Psoas muscle (tissue), 8 donors: ENCODE measurements at places on chromosomes 3 and 15. TPM values are rescaled to one million over a fixed set of nuclear protein-coding genes. Genes with fewer than 3 reads are reported as not detected.

DNA sequence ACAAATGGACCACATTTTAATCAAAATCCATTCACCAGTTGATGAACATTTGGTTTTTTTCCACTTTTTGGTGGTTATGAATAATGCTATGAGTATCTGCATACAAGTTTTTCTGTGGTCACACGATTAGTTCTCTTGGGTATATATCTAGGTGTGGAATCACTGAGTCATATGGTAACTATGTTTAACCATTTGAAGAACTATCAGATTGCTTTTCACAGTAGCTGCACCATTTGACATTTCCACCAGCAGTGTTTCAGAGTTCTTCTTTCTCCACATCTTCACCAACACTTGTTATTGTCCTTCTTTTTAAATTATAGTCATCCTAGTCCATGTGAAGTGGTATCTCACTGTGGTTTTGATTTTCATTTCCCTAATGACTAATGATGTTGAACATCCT lies 33.3 kb upstream of the ATG7 start:
- H3K4me3 ChIP-seq = no peak overlapping the region
- no peaks in the 10 kb centered on the region for H3K4me1 ChIP-seq
- no peaks in the 10 kb centered on the region for H3K36me3 ChIP-seq
- no peak overlapping the region for H3K27ac ChIP-seq

DNA sequence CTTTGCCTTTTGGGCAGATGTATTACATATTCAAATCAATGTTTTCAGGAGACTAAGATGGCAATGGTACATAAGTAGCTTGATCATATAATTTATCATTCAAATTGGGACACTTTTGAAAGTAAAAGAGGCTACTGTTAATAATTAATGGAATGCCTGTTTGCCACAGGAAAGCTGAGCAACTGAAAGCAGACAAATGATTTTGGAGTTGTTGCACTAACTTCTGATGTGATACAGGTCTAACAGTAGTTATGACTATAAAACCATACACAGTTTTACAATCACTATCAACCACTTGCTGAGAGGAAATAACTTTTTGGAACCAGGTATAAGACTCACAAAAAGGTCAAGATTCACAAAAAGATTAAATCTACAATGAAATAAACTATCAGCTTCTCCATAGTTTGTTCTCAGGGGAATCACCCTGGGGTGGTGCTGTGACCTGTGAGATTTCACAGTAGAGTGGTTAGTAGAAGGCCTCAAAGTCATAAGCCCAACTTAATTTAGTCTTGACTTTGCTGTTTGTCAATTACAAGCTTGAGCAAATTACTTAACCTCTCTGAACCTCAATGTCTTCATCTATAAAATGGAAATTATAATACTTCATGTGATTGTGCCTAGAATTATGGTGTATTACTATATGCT lies 42.7 kb downstream of the HHLA2 start:
- no peaks in the 10 kb centered on the region for H3K27me3 ChIP-seq
- no peaks in the 10 kb centered on the region for H3K4me1 ChIP-seq
- no peaks in the 10 kb centered on the region for H3K36me3 ChIP-seq
- H3K27ac ChIP-seq = no peak overlapping the region
- H3K4me3 ChIP-seq = no peak overlapping the region
- DNase-seq = no peak

GRCh38 chr3:194204042-194204987 lies 68.4 kb downstream of the HES1 start:
- no peaks in the 10 kb centered on the region for H3K27me3 ChIP-seq
- DNase-seq = no peak
- H3K4me3 ChIP-seq = peak overlapping the region; percentile 52
- H3K4me1 ChIP-seq = peaks cover 7% of the 10 kb centered on the region

DNA sequence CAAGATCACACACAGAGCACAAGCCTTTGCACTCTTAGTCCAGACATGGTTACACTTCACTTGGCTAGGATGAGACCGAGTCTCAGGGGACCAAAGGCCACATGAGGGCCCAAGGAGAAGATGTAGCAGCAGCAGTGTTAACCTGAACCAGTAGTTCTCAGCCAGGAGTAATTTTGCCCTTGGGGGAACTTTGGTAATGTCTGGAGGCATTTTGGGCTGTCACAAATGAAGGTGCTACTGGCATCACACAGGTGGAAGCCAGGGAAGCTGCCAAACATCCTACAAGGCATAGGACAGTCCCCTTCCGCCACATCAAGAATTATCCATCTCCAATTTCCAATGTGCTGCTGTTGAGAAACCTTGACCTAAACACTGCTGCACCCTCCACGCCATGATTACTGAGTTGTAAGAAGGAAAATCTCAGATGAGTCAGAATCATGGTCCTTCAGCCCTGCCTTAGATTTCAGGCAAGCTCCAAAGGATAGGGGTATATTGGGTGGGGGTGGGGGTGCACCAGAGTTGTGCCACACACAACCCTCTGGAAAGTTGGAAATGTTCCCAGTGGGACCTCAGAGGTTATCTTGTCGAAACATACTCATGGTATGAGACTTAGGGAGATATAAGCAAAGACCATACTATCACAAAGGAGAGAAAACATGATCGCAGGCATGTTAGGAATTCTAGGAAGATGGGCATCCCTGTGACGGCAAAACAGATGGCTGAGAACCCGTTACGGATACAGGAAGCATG lies 36.2 kb downstream of the SEMA5B start:
- peaks cover 52% of the 10 kb centered on the region for H3K27me3 ChIP-seq
- H3K4me3 ChIP-seq = no peak overlapping the region
- no peak overlapping the region for H3K27ac ChIP-seq
- DNase-seq = no peak
- no peaks in the 10 kb centered on the region for H3K36me3 ChIP-seq
- H3K4me1 ChIP-seq = no peaks in the 10 kb centered on the region

GRCh38 chr15:40055576-40056293 lies 16.8 kb upstream of the SRP14 start:
- peaks cover 41% of the 10 kb centered on the region for H3K4me1 ChIP-seq
- H3K27ac ChIP-seq = peak overlapping the region; percentile 73
- H3K36me3 ChIP-seq = no peaks in the 10 kb centered on the region

DNA sequence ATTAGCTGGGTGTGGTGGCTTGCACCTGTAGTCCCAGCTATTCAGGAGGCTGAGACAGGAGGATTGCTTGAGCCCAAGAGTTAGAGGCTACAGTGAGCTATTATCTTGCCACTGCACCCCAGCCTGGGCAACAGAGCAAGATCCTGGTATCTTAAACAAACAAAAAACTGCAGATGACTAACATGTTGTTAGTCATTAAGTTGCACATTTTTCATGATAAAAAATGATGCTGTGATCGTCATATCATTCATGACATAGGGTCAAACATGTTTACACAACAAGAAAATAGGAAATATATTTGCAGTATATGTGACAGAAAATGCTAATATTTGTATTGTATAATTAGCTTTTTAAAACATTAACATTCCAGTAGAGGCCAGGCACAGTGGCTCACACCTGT lies 20.2 kb upstream of the DAPK2 start:
- DNase-seq = no peak
- H3K27ac ChIP-seq = no peak overlapping the region
- no peak overlapping the region for H3K4me3 ChIP-seq
- peaks cover 20% of the 10 kb centered on the region for H3K4me1 ChIP-seq

GRCh38 chr15:46394463-46394862 lies 759.6 kb downstream of the SQOR start:
- H3K4me1 ChIP-seq = no peaks in the 10 kb centered on the region
- H3K27me3 ChIP-seq = no peaks in the 10 kb centered on the region
- no peak overlapping the region for H3K27ac ChIP-seq
- H3K4me3 ChIP-seq = no peak overlapping the region

DNA sequence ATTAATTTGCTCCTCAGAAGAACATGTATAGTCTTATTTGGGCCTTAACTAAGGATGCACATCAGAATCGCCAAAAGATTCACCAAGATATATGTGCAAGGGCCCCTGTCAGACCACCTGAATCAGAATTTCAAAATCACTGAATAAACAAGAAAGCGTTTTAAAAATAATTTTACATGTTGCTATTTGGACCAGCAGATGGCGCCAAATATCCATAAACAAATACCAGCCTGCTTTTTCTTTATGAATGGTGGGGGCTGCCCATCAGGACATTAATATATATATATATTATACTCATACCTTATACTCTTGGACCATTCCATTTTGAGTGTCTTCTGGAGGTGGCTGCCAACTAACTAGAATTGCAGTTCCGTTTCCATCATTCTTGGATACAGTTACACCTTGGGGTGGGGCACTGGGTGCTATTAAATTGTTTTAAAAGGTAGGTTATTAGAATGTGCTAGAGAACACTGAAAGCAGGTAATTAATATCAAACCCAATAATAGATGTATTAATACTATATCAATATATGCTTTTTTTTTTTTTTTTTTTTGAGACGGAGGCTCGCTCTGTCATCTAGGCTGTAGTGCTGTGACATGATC lies 1108.3 kb downstream of the ROBO1 start:
- H3K27me3 ChIP-seq = no peaks in the 10 kb centered on the region
- H3K4me1 ChIP-seq = no peaks in the 10 kb centered on the region
- H3K4me3 ChIP-seq = no peak overlapping the region
- H3K27ac ChIP-seq = no peak overlapping the region

- H3K36me3 ChIP-seq = no peaks in the 10 kb centered on the region
- no peaks in the 10 kb centered on the region for H3K27me3 ChIP-seq
- no peak for DNase-seq
- no peak overlapping the region for H3K27ac ChIP-seq
Measured at GRCh38 chr3:116951610-116952009, 242.0 kb downstream of the TUSC7 start.

DNA sequence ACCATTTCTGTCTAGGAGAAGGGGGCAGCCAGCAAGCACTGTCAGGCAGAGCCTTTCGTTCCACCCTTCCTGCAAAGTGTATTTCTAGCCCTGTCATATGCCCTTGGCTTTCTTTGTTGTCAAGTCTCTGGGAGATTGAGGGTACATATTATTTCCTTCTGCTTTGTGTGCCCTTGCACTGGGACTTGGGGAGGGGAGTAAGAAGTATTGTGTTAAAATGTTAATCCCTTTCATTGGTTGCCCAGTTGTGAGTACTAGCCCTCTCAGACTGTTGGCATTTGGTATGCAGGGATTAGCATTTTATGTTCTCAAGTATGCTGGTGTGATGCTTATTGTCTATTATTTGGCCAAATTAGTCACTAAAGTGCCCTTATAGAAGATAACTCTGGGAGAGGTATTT lies 63.9 kb downstream of the RBM6 start:
- H3K4me1 ChIP-seq = no peaks in the 10 kb centered on the region
- H3K36me3 ChIP-seq = peaks cover 41% of the 10 kb centered on the region
- no peak overlapping the region for H3K27ac ChIP-seq
- no peaks in the 10 kb centered on the region for H3K27me3 ChIP-seq
- DNase-seq = no peak
- H3K4me3 ChIP-seq = no peak overlapping the region

GRCh38 chr3:137171834-137172603 lies 214.2 kb downstream of the IL20RB start:
- no peaks in the 10 kb centered on the region for H3K27me3 ChIP-seq
- no peak overlapping the region for H3K4me3 ChIP-seq
- H3K36me3 ChIP-seq = no peaks in the 10 kb centered on the region
- no peak for DNase-seq
- no peaks in the 10 kb centered on the region for H3K4me1 ChIP-seq

- no peaks in the 10 kb centered on the region for H3K27me3 ChIP-seq
- no peak for DNase-seq
- H3K4me3 ChIP-seq = no peak overlapping the region
- no peak overlapping the region for H3K27ac ChIP-seq
- H3K36me3 ChIP-seq = no peaks in the 10 kb centered on the region
Measured at GRCh38 chr15:62903437-62903836, 139.1 kb upstream of the TPM1 start.

GRCh38 chr3:51696954-51697353 lies 9.9 kb upstream of the GRM2 start:
- H3K27ac ChIP-seq = no peak overlapping the region
- H3K27me3 ChIP-seq = no peaks in the 10 kb centered on the region
- peaks cover 78% of the 10 kb centered on the region for H3K36me3 ChIP-seq
- DNase-seq = no peak
- no peak overlapping the region for H3K4me3 ChIP-seq

- no peaks in the 10 kb centered on the region for H3K36me3 ChIP-seq
- no peak overlapping the region for H3K4me3 ChIP-seq
- no peak overlapping the region for H3K27ac ChIP-seq
- no peak for DNase-seq
Measured at GRCh38 chr3:145013931-145014330, 1042.3 kb downstream of the DIPK2A start.

DNA sequence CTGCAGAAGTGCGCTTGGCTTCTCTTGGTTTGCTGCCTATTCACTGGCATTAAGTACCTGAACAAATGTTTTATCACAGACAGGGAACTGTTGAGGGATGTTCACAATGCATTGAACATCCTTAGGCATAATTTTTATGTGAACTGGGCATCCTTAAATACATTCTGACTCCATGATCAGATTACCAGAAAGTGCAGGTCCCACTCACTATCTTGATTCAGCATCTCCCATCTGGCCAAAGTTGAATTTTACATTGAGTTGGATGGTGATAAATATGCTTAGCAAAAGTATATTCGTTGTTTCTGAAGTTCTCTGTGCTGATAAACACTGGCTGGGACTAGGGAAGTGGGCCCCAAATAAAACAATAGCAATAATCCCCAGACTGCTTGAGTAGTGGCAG lies 108.5 kb downstream of the RBMS3 start:
- peaks cover 16% of the 10 kb centered on the region for H3K4me1 ChIP-seq
- DNase-seq = no peak
- H3K27me3 ChIP-seq = no peaks in the 10 kb centered on the region
- no peak overlapping the region for H3K4me3 ChIP-seq
- H3K27ac ChIP-seq = no peak overlapping the region

DNA sequence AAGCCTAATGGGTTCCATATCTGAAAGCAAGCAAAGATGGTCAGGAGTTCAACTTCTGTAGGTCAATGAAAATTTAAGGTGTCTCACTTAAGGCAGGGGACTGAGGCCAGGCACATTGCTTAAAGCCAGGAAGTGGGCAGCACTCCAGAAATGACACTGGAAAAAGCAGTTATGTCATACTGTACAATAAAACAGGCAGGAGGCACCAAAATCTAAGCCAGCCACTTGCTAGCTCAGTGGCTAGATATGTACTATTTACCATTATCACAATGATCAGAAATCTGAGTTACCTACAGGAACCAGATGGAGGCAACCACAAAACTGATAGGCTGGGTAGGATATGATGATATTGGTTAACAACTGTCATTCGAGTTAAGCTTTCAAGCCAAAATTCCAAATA lies 57.3 kb downstream of the FRMD5 start:
- H3K27me3 ChIP-seq = peaks cover 3% of the 10 kb centered on the region
- no peaks in the 10 kb centered on the region for H3K4me1 ChIP-seq
- H3K36me3 ChIP-seq = no peaks in the 10 kb centered on the region
- DNase-seq = no peak

DNA sequence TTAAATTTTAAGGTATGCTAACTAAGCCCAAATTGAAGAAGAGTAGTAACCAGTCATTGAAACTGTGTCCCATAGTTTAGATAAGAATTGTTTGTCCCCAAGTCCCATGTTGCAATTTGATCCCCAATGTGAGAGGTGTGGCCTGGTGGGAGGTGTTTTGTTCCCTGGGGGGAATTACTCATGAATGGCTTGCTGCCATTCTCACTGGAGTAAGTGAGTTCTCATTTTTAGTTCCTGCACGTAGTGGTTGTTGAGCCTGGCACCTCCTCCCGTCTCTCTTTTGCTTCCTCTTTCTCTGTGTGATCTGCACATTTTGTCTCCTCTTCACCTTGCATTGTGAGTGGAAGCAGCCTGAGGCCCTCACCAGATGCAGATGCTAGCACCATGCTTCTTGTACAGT lies 1271.0 kb downstream of the NSUN3 start:
- no peak for DNase-seq
- no peak overlapping the region for H3K4me3 ChIP-seq
- no peak overlapping the region for H3K27ac ChIP-seq
- no peaks in the 10 kb centered on the region for H3K36me3 ChIP-seq
- no peaks in the 10 kb centered on the region for H3K27me3 ChIP-seq
- H3K4me1 ChIP-seq = no peaks in the 10 kb centered on the region

C3orf49 gene
- polyA plus RNA-seq = not detected

TRPM1 gene
- polyA plus RNA-seq = 0.03 TPM

RLBP1 gene
- polyA plus RNA-seq = not detected

MYLK gene
- 3.2 TPM for polyA plus RNA-seq
